Activated CD4-positive, alpha-beta memory T cell treated with anti-CD3 and anti-CD28 coated beads, Interleukin-2, amount 10 ng/mL, durations not matched to agents 7 days and 5 days (primary cell): ENCODE measurements at places on chromosomes 16 and 17. TPM values are rescaled to one million over a fixed set of nuclear protein-coding genes. Genes with fewer than 3 reads are reported as not detected.

DNA sequence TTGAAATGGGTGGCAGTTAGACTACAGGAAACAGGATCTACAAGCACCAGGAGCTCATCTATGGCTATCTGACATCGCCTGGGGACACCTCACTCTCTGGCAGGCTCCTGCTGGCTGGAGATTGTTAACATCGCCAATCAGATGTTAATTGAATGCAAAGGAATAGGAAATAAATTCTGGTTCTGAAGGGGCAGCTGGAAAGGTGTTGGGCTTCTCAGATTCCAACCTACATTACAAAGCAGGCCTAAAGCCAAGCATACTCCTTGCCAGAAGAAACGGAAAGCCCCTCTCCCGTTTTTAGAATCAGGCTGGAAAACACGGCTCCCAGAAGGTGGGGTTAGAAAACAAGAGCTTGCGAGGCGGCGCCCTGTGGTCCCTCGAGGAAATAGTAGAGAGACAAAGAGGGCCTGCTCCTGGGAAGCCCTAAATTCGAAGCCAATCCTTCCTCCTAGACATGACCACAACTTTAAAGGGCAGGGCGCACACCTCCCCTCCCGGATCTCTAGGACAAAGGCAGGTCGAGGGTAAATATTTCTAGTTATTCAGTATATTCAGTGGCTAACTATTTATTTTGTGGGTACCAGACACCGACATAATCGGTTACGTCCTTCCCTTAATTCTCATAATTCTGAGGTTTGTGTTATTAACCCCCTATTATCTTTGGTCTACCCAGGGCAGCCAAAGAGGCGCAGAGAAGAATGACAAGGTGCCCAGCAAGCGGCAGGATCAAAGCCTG lies 763 bp upstream of the TOM1L1 start:
- DNase-seq = no peak

DNA sequence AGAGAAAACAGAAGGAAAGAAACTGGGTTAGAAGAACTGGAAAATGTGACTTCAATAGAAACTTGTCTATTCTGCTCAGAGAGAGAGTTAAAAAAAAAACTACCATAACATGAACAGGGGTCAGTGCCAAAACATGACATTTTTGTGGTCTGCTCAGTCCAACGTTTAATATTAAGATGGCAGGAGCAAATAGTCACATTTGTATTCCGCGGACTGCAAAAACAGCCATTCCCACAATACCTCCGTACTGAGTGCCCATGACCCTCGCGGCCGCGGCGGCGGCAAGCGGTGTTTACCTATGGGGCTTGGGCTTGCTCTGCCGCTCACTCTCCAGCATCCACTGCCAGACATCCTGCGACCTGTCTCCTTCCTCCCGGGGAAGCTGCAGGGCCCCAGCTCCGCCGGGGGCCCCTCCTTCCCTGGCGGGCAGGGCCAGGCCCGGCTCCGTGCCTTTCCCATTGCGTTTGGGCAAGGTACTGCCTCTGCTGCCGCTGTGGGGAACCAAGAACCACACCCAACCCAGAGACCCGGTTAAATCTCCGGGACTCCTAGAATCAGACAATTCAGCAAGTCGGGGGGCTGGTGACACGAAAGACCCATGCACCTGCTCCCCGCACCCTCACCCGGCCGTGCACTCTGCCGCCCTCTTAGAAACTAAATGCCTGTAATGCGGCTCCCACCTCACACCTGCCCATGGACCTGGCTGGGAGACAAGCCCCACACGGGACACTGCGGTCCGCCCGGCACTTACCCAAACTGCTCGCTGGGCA lies 24.7 kb downstream of the AXIN2 start:
- no peak for DNase-seq

DNA sequence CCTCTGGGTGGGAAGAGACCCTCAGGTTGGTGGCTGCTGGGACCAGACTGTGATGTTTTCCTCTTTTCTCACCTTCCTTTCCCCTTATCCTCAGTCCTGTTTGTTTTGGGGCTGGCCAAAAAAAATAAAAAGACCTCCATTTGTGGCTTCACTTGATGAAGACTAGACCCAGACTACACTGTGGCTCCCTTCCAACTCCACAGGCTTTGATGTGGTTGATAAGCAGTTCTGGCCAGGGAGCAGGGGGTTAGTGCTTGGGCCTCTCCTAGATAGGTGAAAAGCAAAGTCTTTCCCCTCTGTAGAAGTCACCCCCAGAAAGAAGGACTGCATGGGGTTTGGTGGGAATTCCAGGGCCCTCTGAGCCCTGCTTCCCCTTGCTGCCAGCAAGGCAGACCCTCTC lies 11.2 kb upstream of the ADAM11 start:
- no peak for DNase-seq

DNA sequence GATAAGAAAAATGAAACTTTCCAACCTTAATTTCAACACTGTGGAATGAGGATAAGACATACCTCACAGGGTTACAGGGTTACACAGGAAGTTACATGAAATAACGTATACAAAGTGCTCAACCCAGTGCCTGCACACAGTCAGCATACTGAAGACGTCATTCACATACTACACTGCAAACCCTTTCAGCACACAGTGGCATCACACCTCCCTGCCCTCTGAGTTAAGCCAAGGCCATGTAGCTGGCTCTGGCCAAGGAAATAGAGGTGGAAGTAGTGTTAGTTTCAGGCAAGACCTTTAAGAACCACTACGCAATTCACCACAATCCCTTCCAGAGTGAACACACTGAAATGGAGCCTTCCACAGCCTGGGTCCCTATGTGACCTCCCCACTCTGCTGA lies 46.6 kb upstream of the GSG1L start:
- DNase-seq = no peak

DNA sequence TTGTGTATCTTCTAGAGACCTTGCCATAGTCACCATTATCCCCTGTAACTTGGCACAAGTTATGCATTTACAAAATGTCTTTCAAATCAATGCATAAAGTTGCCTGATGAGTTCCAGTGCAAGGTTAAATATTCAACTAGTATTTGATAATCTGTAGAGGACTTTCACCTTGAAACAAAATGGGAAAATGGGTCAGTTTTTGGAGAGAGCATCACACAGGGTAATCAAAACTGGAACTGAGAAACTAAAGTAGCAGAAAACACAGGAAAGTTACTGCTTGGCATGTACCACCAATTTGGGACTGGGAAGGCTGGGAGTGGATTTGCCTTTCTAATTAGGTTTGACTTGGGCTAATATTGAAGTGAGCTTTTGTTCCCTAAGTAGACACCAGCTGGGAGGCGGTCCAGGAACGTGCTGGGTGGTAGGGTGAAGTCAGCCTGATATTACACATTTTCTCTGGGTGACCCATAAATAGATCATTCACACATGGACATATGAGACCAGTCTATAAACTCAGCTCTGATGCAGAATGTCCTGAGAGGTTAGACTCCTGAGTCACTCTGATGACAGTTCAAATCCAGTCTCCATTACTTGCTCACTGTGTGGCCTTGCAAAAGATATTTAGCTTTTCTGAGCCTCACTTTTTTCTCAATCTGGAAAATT lies 152.3 kb downstream of the PCTP start:
- no peak for DNase-seq

GRCh38 chr17:80474961-80475909 lies 1.2 kb downstream of the NPTX1 start:
- no peak for DNase-seq

DNA sequence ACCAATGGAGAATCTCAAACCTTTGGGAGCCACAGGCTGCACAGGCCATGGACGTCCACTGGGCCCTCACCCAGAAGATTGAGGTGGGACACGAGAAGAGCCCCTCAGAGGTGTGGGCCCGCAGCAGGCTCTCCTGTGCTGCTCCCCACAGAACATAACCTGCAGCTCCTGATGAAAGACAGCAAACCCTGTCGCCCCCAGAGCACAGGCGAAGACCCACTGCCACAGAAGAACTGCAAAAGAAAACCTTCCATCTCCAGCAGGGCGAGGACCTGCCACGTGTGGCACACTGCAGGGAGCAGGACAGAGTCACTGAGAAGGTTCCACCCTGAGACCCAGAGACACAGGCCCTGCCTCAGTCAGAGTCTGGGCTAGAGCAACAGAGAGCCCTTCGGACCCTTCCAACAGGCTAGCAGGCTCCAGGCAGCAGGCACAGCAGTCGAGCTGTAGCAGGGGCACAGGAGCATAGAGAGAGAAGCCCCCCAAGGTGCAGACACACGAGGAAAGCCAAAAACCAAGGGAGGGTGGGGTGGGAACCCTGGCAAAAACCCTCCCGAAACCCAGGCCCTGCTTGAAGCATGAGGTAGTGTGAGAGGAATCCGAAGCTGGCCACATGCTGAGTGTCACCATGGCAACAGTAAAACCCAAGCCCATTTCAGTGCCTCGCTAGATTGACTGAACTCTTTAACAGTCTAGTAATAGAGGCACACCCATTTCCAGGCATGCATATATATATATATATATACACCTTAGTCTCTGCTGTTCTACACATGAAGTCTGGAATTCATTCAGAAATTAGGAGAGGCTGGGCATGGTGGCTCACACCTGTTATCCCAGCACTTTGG lies 60.0 kb upstream of the CHMP6 start:
- no peak for DNase-seq

DNA sequence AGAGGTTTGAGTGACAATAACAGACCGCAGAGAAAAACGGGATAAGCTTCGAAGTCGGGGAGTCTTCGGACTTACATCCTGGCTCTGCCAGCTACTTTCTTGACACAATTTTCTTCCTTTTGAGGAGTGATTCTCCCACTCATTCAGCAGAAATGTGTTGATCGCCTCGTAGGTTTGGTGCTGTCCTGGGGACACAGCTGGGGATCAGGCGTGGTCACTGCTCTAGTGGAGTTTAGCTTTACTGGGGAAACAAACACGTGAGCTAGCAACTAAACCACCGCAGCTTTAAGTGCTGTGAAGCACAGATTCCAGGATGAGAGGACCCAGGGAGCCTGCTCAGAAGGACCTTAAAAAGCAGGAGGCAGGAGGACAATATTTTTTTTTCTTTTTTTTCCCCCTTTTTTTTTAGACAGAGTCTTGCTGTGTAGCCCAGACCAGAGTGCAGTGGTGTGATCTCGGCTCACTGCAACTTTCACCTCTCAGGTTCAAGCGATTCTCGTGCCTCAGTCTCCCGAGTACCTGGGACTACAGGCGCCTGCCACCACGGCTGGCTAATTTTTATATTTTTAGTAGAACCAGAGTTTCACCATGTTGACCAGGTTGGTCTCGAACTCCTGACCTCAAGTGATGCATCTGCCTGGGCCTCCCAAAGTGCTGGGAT lies 858 bp downstream of the NUBP1 start:
- DNase-seq = no peak

- no peak for DNase-seq
Observed at GRCh38 chr17:77099997-77100396, 40.8 kb upstream of the SEC14L1 start.

DNA sequence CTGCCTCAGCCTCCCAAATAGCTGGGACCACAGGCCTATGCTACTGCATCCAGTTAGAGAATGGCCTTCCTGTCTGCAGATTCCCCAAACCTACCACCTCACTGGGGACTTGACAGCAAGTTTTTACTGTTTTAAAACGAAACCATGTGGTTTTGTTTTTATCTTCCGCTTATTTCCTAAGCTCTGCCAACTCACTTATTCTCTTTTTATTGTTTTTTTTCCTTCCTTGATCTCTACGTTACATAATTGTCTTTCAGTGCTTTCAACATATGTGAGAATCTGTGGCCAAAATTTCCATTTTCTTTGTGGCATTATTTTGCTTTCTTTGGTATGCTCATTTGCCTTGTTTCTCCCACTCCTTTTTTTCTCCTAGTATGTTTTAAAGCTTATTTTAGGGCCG lies 14.6 kb upstream of the SLC38A7 start:
- no peak for DNase-seq

GRCh38 chr16:71344315-71344905 lies 14.1 kb upstream of the CALB2 start:
- DNase-seq = no peak

DNA sequence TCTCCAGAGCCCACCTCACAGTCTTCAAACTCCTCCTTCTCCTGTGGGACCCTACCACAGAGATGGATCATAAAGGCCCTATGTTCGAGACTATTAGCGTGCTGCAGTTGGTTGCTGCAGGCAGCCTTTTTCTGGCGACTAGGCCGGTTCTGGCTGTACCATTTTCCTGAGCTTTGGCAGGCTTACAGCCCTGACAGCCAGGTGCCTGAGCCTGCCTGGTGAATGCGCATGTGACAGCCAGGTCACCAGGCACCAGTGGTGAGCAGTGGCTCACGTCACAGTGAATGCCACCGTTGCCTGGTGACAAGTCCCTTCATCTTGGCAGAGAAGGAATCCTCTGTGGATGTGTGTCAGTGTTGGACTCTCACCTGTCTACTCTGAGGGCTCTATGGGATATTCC lies 978.8 kb downstream of the KCNJ18 start:
- no peak for DNase-seq

The MSLN gene
- not detected for total RNA-seq

The PRKCB gene
- 77.3 TPM for total RNA-seq

The HBQ1 gene
- total RNA-seq = not detected

The SLC35G6 gene
- not detected for total RNA-seq

The GRIN2A gene
- total RNA-seq = not detected

The ACSF3 gene
- total RNA-seq = 45.3 TPM

The CNGB1 gene
- not detected for total RNA-seq

The SLC16A5 gene
- 10.4 TPM for total RNA-seq
